Stimulated activated CD8-positive, alpha-beta memory T cell treated with anti-CD3 and anti-CD28 coated beads, Interleukin-4, amount 100 ng/mL, for 4 hours (primary cell): ENCODE measurements at places on chromosomes 11 and 22.

GRCh38 chr22:22154040-22154439, 90.5 kb upstream of the VPREB1 start:
- DNase-seq: no peak

- no peak for DNase-seq
Measured at GRCh38 chr11:69984457-69985261, 93.5 kb upstream of the ANO1 start.

DNA sequence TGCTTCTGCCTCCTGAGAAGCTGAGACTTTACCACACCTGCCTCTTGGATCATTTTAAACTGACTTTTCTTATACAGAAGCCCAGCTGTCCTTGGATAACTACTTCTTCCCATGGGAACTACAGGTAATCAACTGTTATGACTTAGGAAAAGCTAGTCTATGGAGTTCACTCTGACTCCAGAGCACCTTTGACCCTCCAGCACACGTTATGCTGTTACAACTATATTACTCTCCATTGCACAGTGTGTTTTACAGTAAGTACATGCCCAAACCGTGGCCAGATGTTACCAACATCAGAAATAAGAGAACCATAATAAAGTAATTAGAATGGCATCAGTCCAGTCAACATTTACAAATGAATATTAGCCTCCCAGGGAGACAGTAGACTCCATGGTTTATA, 21.3 kb upstream of the TSG101 start:
- no peak for DNase-seq

GRCh38 chr22:30228509-30229359, 17.8 kb downstream of the LIF start:
- no peak for DNase-seq

DNA sequence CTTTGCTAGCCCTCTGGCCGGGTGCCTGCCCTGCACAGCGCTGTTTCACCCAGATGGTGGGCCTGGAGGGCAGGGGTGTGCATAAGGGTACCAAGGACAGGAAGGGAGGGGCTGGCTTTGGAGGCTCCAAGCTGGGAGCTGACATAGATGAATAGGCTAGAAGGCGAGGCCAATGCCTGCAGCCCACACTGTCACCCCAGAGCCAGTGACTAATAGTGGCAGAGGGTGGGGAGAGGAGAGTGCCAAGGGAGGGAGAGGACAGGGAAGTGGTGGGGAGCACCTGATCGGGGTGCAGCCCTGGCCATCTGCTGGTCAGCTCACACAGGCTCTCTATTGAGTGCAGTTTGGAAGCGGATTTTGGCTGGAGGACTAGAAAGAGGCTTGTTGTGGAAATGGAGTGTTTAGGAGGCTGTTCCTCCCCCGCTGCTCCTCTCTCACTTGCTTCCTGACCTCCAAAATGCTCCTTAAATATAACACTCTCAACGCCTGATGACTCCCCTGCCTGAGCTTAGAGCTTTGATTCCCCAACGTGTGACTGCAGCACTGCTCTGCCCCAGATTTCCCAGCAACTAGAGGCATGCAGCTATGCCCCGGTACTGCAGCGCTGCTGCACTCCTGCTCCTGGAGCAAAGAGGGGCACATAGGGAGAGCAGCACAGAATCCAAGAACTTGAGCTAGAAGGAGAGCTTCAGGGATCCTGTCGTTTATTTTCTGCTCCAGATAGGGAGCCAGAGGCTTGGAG, 89.2 kb downstream of the GRAMD1B start:
- DNase-seq: no peak

- no peak for DNase-seq
Measured at GRCh38 chr11:2144544-2145248, 5.5 kb upstream of the IGF2 start.

- no peak for DNase-seq
Measured at GRCh38 chr11:9678576-9678975, 14.7 kb downstream of the SWAP70 start.

GRCh38 chr11:86793307-86793706, 7.0 kb upstream of the PRSS23 start:
- DNase-seq: no peak

- DNase-seq: no peak
Measured at GRCh38 chr11:35617687-35618496, at the start of gene FJX1. TSS of gene FJX1 (plus strand) at chr11:35618460. CDS start at chr11:35618637, 177 bp downstream.

GRCh38 chr11:33869481-33870422, 22.1 kb downstream of the LMO2 start:
- no peak for DNase-seq

DNA sequence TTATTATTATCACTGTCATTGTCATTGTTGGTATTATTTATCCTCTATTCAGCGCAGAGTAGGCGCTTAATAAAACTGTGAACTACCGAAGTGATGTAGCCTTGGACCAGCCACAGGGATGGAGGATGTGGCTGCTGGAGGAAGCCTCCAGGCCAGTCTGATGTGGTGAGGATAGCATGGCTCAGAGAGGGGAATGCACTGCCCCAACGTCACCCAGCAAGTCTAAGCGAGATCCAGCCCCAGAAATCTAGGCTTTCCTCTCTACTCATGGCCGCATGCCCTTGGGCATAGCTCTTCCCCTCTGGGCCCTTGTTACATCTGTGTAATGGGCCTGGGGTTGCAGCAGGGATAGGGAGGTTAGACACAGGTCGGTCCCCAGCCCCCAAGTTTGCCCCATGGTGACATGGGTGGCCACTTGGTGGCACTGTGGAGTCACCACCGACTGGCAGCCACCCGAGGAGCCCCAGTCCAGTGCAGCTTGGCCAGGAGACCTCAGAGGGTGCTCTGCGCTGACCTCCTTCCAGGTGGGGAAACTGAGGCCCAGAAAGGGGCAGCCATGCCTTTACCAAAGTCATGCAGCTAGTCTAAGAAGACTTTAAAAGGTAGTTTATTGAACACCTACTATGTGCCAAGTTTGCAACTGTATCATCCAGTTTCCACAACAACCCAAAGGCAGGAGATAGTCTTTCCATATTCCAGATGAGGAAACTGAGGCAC, 395.7 kb downstream of the MN1 start:
- DNase-seq: no peak

- no peak for DNase-seq
Measured at GRCh38 chr11:116432301-116432700, 340.5 kb downstream of the BUD13 start.

- DNase-seq: no peak
Measured at GRCh38 chr11:118572981-118573550, 857 bp downstream of the ARCN1 start.

- DNase-seq: no peak
Measured at GRCh38 chr11:71843858-71844257, 10.9 kb downstream of the DEFB108B start.

DNA sequence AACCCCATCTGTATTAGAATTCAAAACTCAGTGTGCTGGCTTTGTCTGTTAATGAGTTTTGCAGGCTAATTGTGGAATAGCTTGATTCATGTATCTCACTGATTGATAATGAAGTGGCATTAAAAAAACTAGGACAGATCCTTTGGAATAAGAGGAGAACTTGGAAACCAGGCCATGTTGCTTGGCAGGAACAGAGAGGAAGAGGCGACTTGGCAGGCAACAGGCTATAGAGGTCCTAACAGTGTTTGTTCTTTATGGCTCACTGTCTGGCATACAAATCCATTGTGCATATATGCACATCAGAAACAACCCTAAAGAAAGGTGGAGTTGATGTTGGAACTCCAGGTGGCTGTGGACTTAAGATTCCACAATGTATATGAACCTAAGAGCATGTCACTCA, 17.4 kb upstream of the OR9I1 start:
- no peak for DNase-seq

DNA sequence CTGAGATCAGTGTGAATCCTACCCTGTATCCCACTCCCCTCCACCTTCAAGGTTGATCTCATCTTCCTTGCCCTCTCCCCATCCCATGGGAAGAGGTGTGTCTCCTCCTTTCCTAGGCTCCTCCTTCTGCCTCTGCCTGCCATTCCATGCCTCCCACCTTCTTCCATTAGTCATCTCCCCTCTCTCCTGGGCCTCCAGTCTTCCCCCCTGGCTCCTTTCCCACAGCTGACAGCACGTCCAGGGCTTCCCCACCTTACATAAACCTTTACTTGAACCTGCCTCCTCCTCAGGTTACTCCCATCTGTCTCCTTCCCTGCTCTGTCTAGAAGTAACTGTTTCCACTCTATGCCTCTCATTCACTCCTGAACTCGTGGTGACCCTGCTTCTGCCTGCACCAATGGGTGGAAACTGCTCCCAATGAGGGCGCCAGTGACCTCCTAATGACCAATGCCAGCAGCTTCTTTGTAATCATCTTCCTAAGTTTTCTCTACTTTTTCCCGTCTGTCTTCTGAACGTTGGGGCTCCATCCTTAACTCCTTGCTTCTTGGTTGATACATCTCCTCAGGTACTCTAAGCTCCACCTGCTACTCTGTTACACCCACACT, 266.9 kb upstream of the NARS2 start:
- no peak for DNase-seq
